ENCODE measurements at places on chromosomes 7 and 10.

- no peak for DNase-seq
These were observed 64.5 kb upstream of the PDLIM1 start for GRCh38 chr10:95355301-95355700.

- no peak for DNase-seq
These were observed 25.1 kb downstream of the CPEB3 start for GRCh38 chr10:92265687-92266258.

DNA sequence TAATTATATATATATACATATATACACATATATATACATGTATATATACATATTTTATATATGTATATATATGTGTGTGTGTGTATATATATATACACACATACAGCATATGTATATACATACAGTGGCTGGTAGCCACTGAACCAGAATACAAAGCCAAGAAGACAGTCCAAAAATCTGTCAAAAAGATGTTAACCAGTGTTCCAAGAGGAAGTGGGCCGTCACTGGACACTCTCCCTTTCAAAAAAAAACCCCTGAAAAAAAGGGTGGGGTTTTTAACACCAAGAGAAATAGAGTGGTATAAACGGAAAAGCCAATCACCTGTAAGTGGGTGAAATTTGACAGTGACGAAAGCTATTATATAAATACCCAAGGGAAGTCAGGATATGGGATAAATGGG is 31.1 kb upstream of the C1GALT1 start:
- DNase-seq = no peak

DNA sequence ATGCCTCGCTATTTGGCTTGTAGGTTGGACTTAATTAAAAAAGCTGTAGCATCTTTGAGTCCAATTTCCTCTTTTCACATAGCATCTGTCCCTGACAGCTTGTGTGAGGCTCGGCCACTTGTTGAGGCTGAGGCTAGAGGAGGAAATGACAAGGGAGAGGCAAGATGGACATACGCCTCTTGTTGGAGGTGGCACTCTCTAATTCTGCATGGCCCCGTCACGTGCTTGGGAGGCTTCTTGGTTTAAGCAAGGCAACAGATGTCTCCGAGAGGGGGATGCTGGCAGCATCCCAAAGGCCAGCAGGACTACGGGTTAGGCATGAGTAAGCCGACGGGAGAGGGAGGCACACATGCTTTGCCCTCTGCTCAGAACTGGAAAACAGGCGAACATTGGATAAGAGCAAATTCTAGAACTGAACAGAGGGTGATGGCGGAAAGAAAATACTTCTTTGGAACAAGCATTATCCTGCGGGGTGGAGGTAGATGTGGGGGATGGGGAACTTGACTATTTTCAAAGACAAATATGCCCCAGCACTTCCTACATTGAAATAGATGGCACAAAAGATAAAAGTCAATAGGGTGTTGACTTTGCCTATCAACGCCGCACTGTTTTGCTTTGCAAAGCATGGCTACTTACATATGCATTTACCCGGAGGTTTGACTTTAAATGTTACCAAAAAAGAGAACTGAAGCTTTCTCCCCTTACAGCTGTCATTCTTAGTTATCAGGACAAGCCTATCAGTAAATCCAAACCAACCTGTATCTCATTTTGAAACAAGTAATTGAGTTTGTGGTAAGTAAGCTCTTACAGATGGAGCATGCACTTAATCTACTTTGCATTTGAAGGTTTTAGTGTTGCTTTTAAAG is 94.8 kb downstream of the CHN2 start:
- DNase-seq = no peak

Data from stimulated activated CD4-positive, alpha-beta T cell treated with anti-CD3 and anti-CD28 coated beads, Interleukin-1b, Interleukin-23, amount 100 ng/mL, for 1 hour (primary cell).